DMS153 (cell line): ENCODE measurements at places on chromosomes 11 and 22.

DNA sequence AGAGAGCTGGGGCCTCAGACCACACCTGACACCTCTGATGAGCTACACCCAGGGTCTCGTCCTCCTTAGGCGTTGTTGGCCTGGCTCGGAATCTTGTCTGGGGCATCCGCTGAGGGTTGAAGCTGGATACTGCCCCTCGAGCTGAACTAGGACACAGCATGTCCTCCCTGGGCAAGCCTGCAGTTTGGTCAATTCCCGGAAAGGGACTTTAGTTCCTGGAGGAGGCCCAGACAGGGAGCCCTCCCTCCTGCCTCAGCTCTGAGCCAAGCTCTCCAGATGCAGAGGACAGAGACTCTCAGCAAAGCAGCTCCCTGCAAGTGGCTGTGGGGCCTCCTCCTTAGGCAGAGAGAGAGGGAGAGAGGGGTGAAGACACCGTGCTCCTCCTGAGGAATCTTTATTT lies 4.9 kb downstream of the APOL3 start:
- DNase-seq = no peak

- no peak for DNase-seq
Observed at GRCh38 chr11:23865341-23865975, 631.4 kb upstream of the LUZP2 start.

DNA sequence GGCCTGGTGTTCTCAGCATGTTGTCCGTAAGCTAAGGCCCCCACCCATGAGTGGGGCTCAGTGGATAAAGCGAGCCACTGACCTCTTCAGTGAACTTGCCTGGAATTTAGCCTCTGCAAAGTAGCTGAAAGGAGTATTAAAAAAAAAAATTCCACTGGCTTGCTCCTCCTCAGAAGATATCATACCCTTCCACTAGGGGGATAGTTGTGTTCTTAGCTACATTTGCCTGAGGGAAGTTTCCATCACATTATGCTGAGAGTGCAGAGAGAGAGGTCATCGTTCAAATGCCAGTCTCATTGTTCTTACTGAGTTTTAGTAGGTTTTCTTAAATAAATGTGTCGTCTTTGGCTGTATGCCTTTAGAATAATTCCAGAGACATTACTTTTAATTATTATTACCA lies 879.7 kb downstream of the JRKL start:
- DNase-seq = no peak

GRCh38 chr22:37001826-37002225 lies 17.4 kb downstream of the TST start:
- DNase-seq = no peak

- DNase-seq = no peak
Observed at GRCh38 chr11:15544353-15544752, 429.6 kb downstream of the INSC start.

- no peak for DNase-seq
Observed at GRCh38 chr11:105229761-105230160, 90.2 kb upstream of the CARD18 start.

- DNase-seq = peak; percentile 72
Observed at GRCh38 chr22:46071451-46072109, 78.7 kb upstream of the PPARA start.

DNA sequence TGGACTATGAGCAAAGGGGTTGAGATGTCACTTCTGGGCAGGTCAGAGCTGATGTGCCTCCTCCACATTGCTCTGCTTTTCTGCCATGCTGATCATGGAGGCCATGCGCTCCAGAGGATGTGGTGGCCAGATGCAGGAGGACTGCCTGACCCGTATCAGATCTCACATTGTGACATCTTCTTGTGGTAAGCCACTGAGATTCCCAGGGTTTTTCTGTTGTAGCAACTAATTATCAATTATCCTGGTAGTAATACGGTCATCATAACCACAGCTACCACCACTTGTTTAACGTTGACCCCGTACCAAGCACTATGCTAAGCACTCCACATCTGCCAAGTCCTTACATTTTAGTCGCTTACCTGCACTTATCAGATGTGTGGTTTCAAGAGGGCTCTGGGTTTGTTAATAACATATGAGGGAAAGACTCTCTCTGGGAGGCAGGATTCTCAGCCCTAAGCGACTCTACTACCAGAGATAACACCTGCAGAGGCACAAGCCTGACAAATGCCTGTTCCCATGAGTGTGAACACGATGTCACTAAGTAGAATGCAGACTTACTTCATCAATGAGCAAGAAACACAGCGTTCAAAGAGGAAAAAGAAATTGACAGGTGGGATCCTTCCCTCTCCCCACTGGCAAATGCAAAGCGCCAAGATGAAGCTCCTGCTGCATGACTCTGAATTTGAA lies 63.6 kb upstream of the TIMP3 start:
- DNase-seq = no peak

GRCh38 chr11:64796757-64797541 lies 6.1 kb downstream of the MAP4K2 start:
- no peak for DNase-seq

- peak; percentile 66 for DNase-seq
Observed at GRCh38 chr22:37674951-37675929, at the start of gene LGALS1. TSS of gene LGALS1 (plus strand) at chr22:37675636. CDS start at chr22:37675703, 67 bp downstream.
